Eye (tissue), 1 donor: ENCODE measurements at places on chromosomes 7 and 10.

GRCh38 chr10:20485554-20485953, 411.6 kb downstream of the NEBL start:
- DNase-seq: no peak

DNA sequence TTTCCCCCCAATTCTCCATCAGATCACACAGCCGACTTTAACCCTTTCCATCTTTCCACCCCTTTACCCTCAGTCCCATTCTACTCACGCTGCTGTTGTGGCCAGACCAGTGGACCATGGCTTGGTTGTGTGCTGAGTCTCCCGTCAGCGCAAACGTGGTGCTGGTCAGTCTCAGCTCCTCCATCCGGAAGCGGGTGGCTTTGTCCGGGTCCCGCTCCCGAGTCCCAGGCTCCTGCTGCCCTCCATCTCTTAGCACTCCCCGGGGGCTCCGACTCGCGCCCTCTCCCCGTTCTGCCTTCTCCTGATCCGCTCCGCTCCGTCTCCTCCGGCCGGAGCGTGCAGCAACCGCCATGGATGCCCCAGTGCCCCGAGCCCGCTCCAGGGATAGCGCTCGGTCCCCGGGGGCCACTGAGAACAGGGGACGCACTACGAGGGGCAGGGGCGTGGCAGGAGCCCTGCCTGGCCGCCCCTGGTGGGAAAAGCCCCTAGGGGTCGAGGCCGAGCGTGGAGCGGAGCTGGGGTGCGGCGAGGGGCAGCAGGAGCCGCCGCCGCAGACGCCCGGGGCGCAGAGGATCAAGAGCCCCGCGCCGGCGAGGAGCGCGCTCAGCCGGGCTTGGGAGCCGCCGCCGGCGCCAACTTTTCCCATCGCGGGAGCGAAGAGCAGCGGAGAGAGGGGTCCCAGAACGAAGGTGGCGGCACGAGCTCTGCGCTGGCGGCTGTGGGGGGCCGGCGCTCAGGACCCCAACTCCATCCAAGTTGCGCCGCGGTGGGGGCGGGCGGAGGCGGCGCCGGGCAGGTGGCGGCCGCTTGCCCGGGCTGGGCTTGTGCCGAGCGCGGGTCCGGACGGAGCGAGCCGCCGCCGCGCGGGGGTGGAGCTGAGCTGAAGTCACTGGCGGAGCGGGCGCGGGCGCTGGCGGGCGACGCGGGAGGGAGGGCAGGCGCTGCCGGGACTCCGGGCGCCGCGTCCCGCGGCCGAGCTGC, at the start of gene SORCS1:
Gene SORCS1 (minus strand): TSS at position 826 of the 981 bp plus-strand sequence.
- peak; percentile 87 for DNase-seq

GRCh38 chr10:50472914-50473313, 150.8 kb downstream of the SGMS1 start:
- no peak for DNase-seq

- DNase-seq: no peak
Measured at GRCh38 chr10:45561952-45562351, 110.6 kb downstream of the ZFAND4 start.

DNA sequence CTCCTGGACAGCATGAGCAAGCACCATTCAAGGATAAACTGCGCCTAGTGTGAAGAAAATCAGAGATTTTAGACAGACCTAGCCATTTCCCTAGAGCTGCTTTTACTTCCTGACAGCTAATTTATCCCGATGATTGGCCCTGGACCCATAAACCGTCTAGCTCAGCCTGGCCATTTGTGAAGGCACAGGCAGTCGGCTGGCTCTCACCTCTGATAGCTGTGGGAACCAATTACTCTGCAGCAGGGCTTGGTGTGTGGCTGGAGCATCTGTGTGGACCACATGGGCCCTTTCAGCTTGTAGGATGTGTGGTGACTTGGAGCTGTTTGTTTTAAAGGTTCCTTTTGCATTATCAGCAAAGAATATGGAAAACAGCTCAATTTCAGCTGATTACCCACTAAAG, 111.1 kb upstream of the NPY start:
- no peak for DNase-seq

GRCh38 chr10:131575877-131576276, 264.4 kb upstream of the TCERG1L start:
- no peak for DNase-seq

DNA sequence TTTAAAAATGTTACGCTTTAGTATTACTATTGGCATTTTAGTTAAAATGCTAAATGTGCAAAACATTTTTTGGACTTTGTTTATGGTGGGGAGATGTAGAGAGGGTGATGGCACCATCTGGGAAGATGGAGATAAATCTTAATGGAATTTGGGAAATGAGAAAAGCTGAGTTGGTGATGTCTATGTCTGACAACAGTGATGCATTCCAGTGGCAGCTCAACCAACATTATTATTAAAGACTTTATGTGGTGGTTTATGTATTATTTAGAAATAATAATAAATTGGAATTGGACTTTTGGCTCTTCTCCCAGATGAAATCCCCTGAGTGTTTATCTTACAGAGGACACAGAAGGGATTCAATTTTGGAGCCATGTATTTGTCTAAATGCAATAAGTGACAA, 77.6 kb downstream of the SEC23IP start:
- DNase-seq: peak; percentile 16

GRCh38 chr7:105779856-105780780, 96.3 kb downstream of the ATXN7L1 start:
- DNase-seq: no peak

- no peak for DNase-seq
Measured at GRCh38 chr7:12584930-12585329, 14.4 kb downstream of the SCIN start.
